Bone marrow (tissue), 2 donors: ENCODE measurements at places on chromosomes 5 and 9.

GRCh38 chr9:7859701-7860334, 60.2 kb upstream of the DMAC1 start:
- DNase-seq = no peak

DNA sequence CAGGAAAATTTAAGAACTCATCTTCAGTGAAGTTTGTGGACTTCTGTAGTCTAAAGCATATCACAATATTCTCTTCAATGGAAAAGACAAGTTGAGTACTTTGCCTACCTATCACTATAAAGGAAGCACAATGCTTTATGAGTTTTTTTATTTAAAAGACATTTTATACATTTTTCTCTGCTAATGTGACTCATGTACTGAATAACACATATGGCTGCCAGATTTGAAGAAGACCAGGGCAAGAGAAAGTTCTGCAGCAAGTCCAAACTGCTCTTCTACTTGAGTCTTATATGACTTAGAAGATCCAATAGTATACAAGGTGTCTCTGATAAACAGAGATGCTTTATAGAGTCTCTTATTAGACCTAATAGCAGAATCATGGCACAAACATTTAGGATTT, 978.4 kb downstream of the TLE4 start:
- no peak for DNase-seq

DNA sequence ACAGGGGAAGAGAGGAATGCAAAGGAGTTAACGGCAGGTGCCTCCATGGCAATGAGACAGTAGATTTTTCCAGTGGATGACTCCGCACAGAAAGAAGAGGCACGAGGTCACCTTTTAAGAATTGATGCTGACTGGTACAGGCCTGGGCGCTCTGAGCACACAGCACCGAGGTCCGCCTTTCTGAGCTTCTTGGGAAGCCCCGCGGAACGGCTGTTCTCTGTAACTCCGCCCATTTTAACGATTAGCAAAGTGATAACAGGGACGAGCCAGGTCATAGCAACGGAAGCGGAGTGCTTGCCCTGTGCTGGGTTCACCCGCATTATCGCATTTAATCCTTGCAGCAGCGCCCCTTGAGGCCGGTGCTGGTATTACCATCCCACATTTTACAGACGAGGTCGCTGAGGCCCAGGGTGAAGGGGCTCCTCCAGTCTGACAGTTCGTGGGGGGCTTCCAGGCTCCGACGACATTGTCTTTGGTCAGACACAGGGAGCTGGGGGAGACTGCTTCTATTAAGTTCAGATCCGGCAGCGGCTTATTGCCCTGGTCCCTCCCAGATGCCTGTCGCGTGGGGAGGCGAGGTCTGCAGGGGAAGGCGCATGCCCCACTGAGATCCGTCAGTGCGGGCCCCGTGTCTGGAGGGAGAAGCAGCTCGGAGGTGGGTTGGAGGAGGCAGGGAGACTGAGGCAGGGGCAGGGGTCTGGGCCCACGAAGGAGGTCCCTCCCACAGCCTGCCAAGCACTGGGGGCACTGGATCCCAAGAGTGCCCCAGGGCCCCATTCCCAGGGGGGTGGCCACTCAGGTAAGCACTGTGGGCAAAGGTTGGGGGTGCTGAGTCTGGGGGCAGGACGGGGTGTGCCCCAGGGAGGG, 22.3 kb upstream of the HMCN2 start:
- DNase-seq = peak; percentile 11

DNA sequence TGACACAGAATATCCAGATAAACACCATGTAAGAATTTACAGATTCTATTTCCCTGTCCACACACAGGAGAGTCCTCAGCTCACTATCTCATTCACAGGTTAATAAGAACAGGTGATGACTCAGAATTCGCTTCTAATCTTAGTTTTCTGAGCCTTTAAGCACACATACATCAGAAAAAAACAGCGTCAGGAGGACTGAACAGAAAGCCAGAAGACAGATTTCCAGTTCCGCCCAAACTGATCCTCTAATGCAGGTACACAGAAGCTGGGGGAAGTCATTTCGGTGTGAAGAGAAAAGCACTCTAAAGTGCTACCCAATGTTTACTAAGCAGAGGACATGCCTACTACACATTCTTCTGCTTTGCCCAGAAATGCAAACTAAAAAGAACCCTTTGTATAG, 1.6 kb downstream of the CEMIP2 start:
- DNase-seq = no peak

DNA sequence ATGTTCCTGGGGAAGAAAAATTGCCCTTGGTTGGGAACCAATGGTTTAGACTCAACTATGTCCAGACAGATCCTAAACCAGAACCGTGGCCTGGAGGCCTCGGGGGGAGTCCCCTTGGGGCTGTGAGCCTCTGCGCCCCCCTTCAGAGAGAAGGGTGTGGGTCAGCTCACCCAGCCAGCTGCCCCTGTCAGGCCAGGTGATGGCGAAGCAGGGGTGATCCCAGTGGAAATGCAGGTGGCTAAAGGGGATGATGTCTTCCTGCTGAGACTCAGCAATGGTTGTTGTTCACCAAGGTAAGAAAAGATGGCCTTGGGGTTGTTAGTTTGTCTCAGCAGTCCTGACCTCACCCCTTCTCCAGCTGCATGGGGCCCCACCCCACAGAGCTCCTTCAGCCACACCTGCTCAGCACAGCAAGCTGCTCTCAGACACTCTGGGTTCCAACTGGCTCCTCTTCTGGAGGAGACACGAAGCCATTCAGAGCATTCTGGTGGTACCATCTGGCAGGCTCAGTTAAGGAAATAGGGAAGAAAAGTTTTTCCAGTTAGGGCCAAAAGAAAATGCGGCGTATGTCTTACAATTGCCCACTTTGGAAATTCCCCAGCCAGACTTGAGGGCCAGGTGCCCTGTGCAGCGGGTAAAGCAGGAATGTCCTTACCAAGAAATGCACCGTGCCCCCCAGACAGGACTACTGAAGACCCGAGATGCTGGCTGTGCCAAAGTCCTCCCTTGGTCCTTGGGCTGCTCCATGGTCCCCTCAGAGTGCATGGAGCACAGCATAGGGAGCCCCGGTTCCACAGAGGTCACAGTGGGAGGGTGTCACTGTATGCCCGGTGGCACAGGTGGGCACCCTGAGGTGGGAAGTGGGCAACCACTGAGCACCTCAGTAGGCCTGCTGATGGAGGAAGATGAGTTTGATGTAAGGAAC, 90.2 kb downstream of the NSUN2 start:
- no peak for DNase-seq

DNA sequence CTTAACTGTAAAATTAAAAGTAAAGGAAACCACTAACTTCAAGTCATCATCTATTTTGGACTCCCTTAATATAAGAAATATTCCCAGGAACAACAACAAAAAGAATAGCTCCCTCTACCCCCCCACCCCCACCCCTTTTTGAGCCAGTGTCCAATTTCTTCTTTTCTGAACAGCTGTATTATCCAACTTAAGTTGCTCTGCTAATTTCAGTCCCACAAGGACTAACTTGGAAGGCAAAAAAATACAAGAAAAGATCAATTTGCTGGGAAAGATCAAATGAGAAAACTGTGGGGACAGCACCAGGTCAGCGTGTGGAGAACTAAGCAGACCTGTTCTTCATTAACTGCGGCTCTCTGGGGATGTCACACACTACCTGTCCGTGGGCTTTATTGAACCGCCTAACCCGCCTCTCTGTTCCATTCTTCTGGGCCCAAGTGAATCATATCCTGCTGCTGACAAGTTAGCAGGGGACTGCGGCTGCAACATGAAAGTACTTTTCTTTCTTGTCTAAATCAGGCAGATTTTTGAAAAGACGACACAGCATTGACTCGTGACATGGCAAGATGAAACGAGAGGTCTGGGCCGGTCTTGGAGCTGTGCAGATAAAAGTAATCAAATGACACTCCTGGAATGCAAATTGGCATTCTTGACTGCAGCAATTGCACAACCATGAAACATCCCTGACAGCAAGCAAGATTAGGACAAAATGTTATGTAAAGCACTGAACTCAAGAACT, 2.7 kb downstream of the BNC2 start:
- no peak for DNase-seq

- DNase-seq = no peak
These were observed 623.1 kb downstream of the LRRC70 start for GRCh38 chr5:63201738-63202137.

GRCh38 chr5:119404033-119404432, 48.2 kb downstream of the TNFAIP8 start:
- DNase-seq = no peak

- peak; percentile 23 for DNase-seq
These were observed 7.7 kb downstream of the B4GALT7 start for GRCh38 chr5:177607452-177608192.

DNA sequence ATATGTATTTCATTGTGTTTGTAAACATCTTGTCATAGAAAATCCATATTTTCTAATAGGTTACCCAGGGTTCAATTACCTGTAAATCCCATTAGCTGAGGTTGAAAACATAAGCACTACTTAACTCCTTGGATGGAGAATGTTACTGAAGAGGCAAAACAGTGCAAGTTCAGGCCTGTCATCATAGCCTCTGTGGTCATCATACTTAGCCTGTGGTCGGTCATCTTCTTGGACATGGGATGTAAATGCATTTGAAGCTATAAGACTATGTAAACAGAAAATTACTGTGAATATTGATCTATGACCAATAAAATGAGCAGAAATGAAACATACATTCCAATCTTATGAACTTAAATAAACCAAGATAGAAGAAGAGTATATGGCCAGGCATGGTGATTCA, 164.7 kb downstream of the CHSY3 start:
- no peak for DNase-seq

DNA sequence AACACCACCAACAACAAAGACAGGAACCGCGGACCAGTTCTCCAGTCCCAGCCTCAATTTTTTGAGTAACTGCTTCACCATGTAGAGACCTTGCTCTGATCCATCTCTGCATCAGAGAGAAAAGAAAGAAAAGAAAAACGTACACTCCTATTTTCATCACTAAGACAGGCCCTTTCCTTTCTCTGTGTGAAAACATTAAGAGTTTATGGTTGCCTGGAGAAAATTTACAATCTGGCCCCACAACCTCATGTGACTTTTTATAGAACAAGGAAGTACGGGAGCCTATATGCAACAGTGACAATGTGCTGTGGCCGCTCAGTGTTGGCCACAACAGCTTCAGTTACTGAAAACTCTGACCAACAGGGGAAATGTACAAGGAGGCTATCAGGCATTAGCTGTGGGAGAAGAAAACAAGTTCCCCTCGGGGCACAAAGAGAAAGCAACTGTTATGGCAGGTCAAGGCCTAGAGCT, 272.9 kb upstream of the PTGER4 start:
- peak; percentile 55 for DNase-seq

- DNase-seq = no peak
These were observed 298.6 kb downstream of the AGTPBP1 start for GRCh38 chr9:85443190-85443598.
